ENCODE measurements at places on chromosomes 7 and 10. TPM values are rescaled to one million over a fixed set of nuclear protein-coding genes. Genes with fewer than 3 reads are reported as not detected.

Gene CNPY1
- not detected for total RNA-seq

Gene SSBP1
- total RNA-seq, result 80.2 TPM

Gene TMEM270
- not detected for total RNA-seq

GRCh38 chr10:117201826-117202225 lies 4.5 kb downstream of the KCNK18 start:
- DNase-seq, result no peak

- no peak for DNase-seq
These were observed 75.2 kb downstream of the MYL10 start for GRCh38 chr7:101553771-101554445.

DNA sequence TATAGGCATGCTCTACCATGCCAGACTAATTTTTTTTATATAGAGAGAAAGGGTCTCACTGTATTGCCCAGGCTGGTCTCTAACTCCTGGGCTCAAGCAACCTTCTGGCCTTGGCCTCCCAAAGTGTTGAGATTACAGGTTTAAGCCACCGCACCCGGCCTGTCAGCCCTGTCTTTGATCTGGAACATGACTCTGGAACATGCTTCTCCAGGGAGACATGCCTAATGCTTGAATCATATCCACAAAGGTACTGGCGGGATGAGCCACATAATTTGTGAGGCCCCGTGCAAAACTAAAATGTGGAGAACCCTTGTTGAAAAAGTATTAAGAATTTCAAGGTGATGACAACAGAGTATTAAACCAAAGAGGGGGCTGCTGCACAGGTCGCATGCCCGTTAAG lies 282.8 kb downstream of the ARHGAP12 start:
- no peak for DNase-seq

- DNase-seq, result no peak
These were observed 9.2 kb upstream of the DDIT4 start for GRCh38 chr10:72264536-72264935.

DNA sequence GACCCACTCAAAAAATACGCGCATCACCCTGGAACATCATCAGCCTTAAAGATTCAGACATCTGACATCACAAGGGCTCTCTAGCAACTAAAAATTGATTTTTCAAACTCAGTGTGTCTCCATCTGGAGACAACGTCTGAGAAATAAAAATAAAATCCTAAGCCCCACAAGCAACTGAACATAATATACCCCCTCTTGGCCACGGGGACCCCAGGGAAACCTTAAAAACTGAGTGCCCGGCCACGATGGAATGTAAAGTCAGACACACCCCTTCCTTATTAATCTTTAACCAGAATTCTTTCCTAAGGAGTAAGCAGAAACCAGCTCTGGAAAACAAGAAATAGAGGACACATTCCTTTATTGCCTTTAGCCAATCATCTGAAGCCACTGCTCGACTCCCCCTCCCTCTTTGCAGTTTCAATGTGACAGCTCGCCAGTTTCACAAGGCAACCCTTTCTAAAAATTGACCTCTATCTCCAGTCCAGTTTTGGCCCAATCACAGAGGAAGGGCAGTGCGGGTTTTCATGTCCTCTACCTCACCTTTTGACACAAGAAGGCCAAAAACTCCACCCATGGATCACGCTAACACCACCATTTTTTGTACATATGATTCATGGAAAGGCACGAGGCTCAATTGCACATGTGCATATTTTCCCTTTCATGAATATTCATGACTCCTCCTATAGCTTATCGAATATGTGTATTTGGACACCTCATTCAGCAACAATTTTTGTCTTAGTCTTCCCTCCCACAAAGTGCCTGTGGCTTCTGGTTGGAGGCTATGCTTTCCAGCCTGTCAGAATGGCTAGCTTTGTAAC lies 24.2 kb downstream of the IFIT3 start:
- DNase-seq, result no peak
